Hepatocyte (in vitro differentiated cells): ENCODE measurements at places on chromosomes 13 and 19. TPM values are rescaled to one million over a fixed set of nuclear protein-coding genes. Genes with fewer than 3 reads are reported as not detected.
A peak's percentile ranks its signal among the peaks of the same experiment; 100 is the strongest.

- DNase-seq = no peak
Measured at GRCh38 chr13:106918557-106918860, 350.6 kb upstream of the ARGLU1 start.

GRCh38 chr13:98751367-98751782 is 1.1 kb downstream of the SLC15A1 start:
- peak; percentile 72 for DNase-seq

- no peak for DNase-seq
Measured at GRCh38 chr19:2549701-2550191, 73.8 kb downstream of the GADD45B start.

DNA sequence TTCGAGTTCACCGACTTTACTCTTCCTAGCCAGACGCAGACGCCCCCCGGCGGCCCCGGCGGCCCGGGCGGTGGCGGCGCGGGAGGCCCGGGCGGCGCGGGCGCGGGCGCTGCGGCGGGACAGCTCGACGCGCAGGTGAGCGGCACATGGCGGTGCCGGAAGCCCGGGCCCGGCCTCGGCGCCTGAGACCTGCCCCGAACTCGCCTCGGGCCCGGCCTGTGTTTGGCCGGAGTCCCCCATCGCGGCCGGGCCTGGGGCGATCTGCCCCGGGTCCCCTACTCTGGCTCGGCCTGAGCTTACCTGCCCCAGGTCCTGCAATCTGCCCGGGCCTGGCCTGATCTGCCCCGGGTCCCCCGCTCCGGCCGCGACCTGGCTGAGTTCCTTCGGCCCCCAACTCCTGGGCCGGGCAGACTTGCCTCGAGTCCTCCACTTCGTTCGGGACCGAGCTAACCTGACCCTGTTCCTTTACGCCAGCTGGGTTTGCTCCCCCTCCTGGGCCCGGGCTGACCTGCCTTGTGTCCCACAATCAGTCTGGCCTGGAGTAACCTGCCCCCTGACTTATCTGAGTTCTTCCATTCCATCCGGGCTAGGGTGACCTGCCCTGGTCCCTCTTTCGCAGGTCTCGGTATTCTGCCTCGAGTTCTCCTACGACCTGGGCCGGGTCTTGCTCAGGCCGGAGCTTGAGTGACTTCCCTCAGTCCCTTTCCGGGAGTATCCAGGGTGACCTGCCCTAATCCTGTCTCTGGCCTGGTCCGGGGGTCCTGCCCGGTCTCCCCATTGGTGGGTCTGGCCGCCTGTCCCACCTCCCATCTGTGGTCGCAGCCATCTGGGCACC is 764 bp downstream of the UPF1 start:
- peak; percentile 55 for DNase-seq

GRCh38 chr19:10975374-10976130 is 14.7 kb downstream of the SMARCA4 start:
- peak; percentile 47 for DNase-seq

DNA sequence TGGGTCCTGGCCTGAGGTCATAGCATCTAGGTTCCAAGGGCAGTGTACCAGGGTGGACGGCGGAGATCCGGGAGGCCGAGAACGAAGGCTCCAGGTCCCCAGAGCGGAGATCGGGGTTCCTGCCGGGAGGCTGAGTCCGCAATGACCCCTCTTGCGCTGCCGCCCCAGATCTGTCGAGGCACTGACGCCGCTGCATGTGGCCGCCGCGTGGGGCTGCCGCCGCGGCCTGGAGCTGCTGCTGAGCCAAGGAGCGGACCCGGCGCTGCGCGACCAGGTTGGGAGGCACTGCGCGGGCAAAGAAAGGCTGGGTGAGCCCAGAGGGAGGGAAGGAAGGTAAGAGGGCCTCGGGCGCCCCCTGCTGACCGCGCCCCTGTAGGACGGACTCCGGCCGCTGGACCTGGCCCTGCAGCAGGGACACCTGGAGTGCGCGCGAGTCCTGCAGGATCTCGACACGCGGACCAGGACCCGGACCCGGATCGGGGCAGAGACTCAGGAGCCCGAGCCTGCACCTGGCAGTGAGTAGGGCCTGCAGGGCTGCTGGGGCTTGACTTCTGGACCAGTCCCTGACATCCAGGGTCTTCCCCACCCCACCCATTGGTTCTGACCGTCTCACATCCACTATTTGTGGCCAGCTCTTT is 906 bp downstream of the ANKLE1 start:
- peak; percentile 94 for DNase-seq

DNA sequence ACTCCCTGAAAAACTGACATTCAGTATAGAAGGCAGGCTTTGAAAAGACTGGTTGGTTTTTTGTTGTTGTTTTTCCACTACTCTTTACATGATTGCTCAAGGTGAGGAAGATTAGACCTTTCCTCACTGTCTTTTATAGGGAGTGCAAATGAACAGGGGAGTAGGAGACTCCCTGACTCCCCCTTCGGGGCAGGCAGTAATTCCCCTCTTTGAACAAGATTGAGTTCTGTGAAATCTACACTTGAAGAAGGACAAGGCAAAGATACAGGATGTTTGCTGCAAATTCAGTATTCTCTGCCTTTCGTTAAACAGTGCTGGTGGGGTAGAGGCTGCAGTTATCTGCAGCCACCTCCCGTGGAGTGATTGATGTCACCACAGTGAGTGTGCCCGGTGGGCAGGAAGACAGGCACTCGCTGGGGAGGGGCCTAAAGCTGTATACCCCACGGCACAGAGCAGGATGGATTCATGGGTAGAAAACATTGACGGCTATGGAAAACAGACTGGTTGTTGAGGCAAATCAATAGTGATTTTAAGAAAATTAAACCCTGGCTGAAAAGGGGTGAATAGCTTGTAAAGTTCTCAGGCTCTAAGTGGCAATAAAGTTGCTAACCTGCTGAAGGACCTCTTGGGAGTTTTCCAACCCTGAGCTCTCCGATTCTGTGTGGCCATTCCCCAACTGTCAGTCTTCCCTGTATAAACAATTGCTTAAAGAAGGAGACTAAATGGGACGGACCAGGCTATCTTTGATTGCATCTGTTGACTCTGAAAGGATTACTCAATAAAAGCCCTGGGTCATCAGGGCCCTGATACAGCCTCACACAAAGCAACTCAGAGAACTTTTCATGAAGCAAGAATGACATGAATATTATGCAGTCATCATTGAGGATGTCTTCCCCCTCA is 308.3 kb downstream of the TBC1D4 start:
- peak; percentile 9 for DNase-seq

- DNase-seq = no peak
Measured at GRCh38 chr13:20287976-20288375, 55.9 kb upstream of the GJB6 start.

- no peak for DNase-seq
Measured at GRCh38 chr13:94056362-94056990, 423.0 kb downstream of the DCT start.

DNA sequence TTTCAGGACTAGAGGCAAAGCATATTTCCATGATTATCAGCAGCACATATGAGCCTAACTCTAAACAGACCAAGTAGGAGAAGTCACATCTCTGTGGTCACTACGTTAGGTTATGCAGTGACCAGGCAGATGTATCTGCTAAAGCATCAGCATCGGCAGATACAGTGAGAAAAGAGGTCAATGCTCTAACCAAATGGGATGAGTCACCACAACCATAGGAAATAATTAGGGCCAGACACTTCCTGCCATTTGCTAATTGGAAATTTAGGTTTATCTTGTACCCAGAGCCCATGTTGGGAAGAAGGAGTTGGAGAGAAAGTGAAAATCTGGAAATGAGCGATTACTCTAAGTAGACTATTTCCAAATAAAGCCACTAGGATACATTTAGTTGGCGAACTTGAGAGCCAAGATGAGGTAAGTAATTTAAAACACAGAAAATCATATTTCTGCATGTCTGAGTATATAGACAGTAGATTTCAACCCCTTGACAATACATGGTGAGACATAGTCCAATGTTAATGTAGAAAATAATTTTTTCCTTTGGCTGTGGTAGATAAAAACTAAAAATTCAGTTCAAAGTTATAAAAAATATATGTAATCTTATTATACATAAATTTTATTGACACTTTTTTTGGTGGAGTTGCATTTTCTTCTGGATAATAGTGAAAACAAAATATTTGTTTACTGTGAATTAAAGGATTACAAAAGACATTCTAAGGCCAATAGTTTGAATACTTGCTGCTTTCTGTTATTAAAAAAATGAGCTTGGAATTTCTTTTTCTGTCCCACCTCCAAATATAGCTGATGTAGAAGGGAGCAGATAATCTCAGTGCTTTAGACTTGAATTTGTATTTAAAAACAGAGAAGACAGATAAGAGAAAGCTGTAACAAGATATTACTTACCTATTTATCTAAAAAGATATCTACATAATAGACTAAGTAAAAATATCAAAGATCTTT is 104.4 kb upstream of the CSNK1A1L start:
- no peak for DNase-seq

DNA sequence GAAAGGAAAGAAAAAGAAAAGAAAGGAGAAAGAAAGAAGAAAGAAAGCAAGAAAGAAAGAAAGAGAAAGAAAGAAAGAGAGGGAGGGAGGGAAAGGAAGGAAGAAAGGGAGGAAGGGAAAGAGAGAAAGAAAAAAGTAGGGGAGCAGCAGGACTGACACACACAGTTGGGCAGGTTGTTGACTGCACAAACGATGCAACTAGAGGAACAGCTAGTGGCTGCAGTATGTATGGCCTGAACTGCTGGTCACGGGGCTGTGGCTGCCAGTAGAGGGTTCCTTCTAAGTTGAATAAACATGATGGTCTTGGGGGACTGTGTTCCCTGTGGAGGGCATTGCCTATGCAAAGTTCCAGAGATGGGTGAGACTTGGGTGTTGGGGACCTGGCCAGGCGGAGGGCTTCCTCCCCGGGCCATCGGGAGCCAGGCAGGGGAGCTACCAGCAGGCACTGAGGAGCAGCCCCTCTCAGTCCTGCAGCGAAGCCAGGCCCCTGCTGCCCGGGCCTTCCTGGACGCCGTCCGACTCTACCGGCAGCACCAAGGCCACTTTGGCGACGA is 16.7 kb upstream of the COLGALT1 start:
- no peak for DNase-seq

DNA sequence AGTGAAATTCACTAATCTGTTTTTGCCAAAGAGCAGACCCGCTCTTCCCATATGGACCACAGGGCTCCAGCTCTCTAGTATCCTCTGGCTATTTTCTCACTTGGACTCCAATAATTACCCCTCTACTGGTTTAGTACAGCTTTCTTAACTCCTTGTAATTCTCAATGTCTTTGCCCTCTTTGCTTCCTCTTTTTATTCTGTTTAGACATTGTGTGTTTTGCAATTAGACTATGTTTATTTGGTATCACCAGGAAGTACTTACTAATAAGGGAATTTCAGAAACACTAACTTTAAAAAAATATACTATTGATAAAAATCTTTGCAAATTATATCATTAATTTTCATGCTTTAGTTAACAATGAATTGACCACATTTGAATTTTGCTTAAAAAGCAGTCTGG is 111.6 kb upstream of the OBI1 start:
- DNase-seq = no peak

DNA sequence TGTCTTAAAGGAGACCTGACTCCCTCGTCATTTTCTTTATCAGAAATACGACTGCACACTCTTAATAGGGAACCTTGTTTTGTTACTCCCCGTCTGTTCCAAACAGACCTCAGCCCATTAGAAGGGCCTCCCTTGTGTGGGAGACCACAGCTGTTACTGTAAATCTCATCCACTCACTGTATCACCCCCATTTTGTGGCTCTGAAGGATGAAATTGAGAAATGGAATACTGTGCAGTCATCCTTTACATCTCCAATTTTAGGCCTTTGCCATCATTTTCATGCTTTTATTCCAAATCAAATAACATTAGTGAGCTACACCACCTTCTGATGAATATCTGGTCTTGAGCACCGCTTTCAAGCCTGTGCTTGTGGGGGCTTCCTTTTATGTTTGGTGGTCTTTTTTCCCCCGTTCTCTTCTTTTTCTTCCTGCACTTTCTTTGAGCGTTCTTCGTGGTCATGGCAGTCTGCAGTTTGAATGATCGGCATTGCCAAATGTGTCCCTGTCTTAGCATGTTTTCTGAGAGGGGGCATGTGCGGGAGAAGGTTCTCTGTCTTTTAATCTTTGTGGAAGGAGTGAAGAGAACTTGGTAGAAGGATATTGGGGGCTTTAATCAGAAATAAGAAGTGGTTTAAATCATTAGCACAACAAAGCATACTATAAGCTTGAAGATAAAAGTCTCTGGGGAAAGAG is 65.8 kb downstream of the GGACT start:
- DNase-seq = no peak

- DNase-seq = no peak
Measured at GRCh38 chr19:43692877-43693276, 22.9 kb upstream of the PLAUR start.

- DNase-seq = peak; percentile 54
Measured at GRCh38 chr13:25988661-25989060, 63.2 kb downstream of the SHISA2 start.

CLASRP gene
- total RNA-seq = 32.3 and 56.2 TPM in 2 replicates

PRR36 gene
- total RNA-seq = 0.40 and 1.00 TPM in 2 replicates

THSD8 gene
- total RNA-seq = not detected in 2 replicates

KIR3DL2 gene
- not detected in 2 replicates for total RNA-seq

CD70 gene
- total RNA-seq = not detected in 2 replicates

FAAP24 gene
- total RNA-seq = 1.5 and 3.5 TPM in 2 replicates
